ENCODE measurements at places on chromosomes 13 and 19.

GRCh38 chr19:18349524-18350128 is 9.2 kb downstream of the PGPEP1 start:
- no peak for DNase-seq

DNA sequence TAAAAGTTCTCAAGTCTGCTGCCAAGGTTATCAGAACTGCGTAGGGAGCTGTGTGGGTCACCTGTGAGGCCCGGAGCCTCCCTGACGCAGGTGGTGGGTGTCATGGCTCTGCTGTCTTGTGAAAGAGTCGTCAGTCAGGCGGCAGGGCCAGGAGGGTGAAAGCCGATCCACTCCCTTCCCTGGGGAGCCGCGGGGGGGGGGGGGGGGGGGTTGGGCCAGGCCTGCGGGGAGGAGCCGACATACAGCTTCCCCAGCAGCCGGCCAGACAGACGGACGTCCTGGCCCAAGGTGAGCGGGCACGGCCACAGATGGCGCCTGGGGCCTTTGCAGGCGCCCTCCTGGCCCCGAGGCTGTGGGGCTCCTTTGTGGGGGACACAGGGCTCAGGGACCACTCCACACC is 12.4 kb downstream of the SBNO2 start:
- DNase-seq, result no peak

DNA sequence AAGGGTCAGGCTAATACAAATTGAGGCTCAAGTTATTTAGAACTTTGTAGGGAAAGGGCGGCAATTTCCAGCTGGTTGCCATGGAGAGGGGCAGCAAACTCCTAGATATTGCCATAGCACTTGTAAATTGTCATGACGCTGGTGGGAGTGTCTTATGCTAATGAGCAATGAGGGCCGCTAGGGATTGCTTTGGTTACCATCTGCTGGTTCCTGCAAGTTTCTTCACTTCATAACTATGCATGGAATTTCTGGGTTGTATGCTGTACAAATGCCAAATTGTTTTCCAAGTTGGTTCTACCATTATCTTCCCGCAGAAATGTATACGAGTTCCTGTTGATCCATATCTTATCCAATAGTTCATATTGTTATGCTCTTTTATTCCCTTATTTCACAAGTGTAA is 1339.4 kb downstream of the EFNB2 start:
- DNase-seq, result no peak

- DNase-seq, result no peak
These were observed 38.8 kb downstream of the SHISA2 start for GRCh38 chr13:26012995-26013394.

DNA sequence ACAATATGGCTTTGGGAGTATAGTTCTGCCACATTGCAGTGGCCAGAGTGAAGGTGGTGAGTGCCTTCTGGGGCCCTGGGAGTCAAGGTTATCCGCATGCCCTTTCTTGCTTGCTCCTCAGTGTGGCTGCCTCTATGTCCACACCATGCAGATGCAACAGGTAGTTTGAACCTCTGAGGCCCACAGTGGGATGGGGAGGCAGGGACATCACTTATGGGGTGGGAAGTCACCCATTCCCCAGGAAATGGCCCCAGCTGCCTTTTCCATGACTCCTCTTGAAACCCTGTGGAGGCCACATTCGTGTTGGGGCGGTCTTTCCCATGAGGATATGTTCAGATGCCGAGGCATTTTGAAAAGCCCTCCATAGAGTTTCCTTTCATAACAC is 20.0 kb upstream of the ALOX5AP start:
- no peak for DNase-seq

DNA sequence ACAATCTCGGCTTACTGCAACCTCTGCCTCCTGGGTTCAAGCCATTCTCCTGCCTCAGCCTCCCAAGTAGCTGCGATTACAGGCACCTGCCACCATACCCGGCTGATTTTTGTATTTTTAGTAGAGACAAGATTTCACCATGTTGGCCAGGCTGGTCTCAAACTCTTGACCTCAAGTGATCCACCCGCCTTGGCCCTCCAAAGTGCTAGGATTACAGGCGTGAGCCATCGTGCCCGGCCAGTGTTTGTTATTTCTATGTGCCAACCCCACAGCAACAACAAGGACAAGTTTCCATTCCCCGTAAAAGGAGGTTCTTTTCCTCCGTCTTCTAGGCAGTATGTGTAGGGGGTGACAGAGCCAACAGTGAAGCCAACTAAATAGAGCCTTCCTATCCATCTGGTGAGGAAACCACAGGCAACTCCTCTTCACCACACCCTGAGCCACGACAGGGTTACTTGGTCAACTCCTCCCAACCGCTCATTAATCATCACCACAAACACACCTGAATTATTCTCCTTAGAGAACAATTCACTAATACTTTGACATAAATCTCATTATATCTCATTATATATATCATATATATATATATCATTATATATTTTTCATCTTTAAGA is 25.5 kb downstream of the FOXO1 start:
- DNase-seq, result no peak

DNA sequence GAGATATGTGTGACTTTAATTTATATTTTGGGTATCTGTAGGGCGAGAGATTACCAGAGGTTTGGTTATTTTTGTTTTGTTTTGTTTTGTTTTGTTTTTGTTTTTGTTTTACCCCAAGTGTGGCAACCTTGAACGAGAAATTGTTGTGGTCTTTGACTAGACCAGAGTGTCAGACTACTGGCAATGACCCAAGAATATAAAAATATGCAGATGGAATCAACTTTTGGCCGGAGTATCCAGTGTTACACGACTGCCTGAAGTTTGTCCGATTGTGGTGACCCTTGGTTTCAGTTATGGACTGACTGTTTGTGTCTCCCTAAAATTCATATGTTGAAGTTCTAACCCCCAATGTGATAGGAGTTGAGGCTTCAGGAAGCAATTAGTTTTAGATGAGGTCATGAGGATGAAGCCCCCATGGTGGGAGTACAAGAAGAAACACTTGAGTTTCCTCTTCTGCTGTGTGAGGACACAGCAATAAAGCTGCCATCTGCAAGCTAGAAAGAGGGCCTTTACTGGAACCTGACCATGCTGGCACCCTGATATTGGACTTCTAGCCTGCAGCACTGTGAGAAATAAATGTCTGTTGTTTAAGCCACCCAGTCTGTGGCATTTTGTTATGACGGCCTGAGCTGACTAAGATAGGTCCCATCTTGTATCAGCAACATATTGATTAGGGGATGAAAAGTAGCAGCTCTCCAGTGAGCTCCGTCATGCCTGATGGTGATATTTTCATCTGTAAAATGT is 261.7 kb downstream of the MTUS2 start:
- no peak for DNase-seq

GRCh38 chr13:52599848-52600603 is 42.2 kb upstream of the HNRNPA1L2 start:
- no peak for DNase-seq

- DNase-seq, result no peak
These were observed 10.4 kb upstream of the ZSWIM4 start for GRCh38 chr19:13784731-13785452.

GRCh38 chr19:48768994-48769713 is 13.8 kb downstream of the FGF21 start:
- no peak for DNase-seq

- DNase-seq, result no peak
These were observed 85.0 kb upstream of the UBL3 start for GRCh38 chr13:29935309-29935981.

DNA sequence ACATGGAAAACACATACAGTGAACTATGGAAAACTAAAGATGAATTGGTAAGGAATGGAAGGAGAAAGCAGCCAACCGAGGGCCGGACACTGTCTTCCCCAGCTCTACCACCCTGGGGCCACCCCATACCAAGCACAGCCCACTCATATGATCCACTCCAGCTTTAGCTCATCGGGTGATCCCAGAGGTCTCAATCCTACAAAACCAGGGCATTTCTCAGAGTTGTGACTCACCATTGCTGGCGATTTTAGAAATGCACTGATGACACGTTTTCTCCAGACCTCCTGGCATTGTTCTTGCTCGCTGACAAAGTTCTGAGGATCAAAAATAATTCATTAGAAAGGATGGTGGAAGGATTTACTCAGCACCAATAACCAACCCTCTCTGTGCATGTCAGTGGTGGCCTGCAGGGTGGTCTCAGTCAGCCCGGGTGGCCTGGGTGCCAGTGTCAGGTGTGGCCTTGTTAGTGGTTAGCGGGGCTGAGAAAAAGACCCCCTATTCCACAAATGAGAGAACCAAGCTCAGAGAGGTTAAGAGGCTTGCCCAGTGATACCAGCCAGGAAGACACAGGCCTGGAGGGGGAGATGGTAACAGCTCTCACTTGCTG is 6.6 kb downstream of the TMEM272 start:
- no peak for DNase-seq

- DNase-seq, result no peak
These were observed 997.1 kb downstream of the EFNB2 start for GRCh38 chr13:105538346-105538745.

- no peak for DNase-seq
These were observed 107.2 kb downstream of the CACNA1A start for GRCh38 chr19:13398780-13399726.

DNA sequence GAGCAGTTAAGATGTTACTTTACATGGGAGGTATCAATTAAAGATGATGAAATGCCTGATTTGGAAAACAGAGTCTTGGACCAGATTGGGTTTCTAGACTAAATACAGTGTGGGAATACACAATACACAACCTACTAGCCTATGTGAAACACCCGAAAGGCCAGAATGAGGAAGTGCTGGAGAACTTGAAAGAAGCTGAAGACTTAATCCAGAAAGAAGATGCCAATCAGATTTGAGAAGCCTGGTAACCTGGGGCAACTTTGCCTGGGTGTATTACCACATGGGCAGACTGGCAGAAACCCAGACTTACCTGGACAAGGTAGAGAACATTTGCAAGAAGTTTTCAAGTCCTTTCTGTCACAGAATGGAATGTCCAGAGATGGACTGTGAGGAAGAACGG is 43.2 kb downstream of the N4BP2L1 start:
- no peak for DNase-seq

GRCh38 chr13:111117961-111118360 is 2.9 kb downstream of the ARHGEF7 start:
- no peak for DNase-seq

DNA sequence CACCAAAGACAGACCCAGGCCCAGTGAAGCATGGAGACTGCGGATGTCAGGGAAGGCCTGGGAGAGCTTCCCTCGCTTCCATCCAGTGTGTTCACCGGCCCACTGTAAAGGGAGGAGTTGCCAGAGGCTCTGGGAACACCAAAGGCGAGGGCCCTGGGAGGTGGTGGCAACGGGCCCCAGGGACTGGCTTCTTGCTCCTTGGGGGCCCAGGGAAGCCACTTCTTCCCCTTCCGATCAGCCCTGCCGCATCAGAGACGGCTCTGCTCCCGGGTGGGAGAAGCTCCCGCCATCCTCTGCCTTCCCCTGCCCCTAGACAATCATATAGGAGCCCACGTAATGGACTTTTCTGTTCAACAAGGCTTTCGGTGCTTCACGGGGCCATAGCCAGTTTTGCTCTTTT is 83.4 kb upstream of the GPR183 start:
- no peak for DNase-seq

DNA sequence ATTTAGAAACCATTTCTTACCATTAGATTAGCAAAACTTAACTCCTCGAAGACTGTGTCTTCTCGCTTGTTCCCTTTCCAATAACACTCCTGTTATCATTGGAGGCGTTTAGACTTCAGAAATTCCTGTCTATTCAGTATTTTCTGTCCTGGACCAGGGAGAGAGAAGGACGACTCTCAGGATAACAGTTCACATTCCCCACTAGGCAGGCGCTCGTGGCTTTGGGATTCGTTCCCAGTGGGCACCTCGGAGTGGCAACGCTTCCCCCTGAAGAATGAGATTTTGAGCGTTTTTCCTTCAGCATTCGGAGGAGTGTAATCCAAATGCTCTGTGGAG is 429 bp upstream of the ZNF225 start:
- no peak for DNase-seq

- peak; percentile 30 for DNase-seq
These were observed 319.5 kb upstream of the OBI1 start for GRCh38 chr13:78978381-78978998.

DNA sequence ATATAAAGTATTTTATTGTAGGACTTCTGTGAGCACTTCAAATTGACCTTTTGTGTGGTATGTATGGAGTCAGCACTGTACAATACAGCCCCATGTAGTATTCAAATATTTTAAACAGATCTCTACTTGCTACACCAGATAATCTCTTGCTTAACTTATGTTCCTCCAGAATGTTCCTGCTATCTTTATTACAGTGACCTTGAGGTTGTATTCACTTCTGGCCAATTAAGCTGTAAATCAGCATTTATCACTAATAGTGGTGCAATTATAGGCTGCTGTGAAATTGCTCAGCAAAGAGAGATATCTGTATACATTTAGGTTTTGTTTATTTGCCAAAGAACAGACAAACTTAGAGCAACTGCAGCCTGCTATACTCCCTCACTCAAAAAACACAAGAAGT is 1218.6 kb downstream of the PCDH17 start:
- DNase-seq, result no peak

All from NT2/D1 (cell line).